ENCODE measurements at places on chromosomes 4 and X. TPM values are rescaled to one million over a fixed set of nuclear protein-coding genes. Genes with fewer than 3 reads are reported as not detected.

- no peak for DNase-seq
These were observed 89.5 kb downstream of the ELOVL6 start for GRCh38 chr4:110108960-110109359.

DNA sequence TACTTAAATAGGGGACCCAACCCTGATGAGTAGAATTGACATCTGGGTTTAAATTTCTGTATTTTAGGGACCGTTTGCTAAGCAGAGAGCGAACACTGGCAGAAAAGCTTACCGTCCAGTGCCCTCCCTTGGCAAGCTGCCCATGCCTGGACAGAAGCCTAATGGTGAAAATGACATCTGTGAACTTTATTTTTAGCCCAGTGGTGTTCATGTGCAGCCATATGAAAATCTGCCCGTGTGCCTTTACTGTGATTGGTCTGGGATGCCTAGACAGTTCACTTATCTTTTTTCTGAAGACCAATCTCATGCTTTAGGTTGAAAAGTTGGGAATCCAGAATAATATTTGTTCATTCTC, 1.1 kb downstream of the STBD1 start:
- DNase-seq = no peak

GRCh38 chr4:11842620-11843263, 414.0 kb upstream of the HS3ST1 start:
- no peak for DNase-seq

The ETDA gene
- not detected for polyA plus RNA-seq

The HGFAC gene
- polyA plus RNA-seq = not detected

The ZXDB gene
- polyA plus RNA-seq = 1.5 TPM

Measured in CD14-positive monocyte (primary cell).